ENCODE measurements at places on chromosomes 2 and 18.

GRCh38 chr2:55054106-55054875 lies 4.0 kb upstream of the RTN4 start:
- no peak for DNase-seq

- no peak for DNase-seq
Observed at GRCh38 chr2:28516950-28517349, 21.1 kb downstream of the PLB1 start.

DNA sequence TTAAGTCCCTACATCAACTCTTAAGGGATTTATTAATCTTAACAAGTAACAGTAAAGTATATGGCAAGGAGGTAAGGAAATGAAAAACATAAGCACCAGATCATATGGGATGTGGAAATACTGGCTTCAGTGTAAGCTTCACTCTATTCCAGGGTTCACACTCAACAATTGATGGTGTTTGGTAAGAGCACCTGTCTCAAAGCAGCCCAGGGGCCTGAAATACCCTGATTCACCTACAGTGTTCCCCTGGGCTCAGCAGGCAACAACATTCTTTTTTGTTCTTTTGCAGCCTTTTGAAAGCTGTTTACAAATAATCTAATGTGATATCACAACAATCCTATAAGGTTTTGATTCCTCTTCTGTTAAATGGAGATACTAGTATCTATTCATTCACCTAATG lies 1.2 kb upstream of the MLPH start:
- no peak for DNase-seq

DNA sequence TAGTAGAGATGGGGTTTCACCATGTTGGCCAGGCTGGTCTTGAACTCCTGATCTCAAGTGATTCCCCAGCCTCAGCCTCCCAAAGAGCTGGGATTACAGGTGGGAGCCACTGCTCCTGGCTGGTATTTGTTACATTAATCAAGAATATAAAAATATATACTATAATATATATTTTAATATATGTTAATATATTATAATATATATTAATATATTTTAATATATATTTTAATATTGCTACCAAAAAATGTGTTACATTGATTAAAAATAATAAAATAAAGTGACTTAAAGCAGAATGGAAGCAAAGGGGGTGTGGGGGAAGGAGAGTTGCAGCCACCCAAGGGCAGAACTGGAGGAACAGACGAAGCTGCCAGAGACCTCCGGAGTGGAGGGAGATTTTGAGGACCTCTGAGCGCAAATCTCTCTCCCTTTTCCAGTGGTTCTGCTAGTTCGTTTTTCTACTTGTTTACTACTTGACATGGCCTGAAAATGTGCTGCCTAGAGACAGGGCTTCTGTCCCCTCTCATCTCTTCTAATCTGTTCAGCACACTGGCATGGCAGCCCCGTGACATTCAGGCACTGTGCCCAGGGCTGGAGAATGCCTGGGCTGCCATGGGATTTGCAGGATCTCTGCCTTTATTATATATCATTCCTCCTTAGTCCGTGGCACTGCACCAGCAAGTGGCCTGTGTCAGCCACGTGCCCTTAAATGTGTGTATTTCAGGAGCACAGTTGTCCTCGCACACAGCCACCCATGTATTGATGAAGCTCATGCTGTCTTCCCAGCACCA lies 47.9 kb upstream of the RAB12 start:
- no peak for DNase-seq

DNA sequence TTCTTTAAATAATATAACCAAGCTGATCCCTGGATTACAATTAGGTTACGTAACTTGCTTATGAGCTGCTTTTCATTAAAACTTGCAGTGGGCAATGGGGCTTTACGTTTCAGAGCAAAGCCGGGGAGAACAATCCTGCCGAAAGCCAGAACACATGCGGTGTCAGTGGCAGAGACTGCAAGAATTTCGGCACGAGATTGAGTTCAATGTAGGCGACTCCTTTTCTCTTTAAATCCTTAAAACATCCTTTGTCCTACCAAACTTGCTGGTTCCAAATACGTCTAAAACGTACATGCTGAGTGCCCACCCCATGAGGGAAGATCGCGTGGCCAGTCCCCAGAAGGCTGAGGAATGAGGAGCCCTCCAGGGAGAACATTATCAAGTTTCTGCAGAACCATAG lies 36.8 kb upstream of the NCOA1 start:
- no peak for DNase-seq

DNA sequence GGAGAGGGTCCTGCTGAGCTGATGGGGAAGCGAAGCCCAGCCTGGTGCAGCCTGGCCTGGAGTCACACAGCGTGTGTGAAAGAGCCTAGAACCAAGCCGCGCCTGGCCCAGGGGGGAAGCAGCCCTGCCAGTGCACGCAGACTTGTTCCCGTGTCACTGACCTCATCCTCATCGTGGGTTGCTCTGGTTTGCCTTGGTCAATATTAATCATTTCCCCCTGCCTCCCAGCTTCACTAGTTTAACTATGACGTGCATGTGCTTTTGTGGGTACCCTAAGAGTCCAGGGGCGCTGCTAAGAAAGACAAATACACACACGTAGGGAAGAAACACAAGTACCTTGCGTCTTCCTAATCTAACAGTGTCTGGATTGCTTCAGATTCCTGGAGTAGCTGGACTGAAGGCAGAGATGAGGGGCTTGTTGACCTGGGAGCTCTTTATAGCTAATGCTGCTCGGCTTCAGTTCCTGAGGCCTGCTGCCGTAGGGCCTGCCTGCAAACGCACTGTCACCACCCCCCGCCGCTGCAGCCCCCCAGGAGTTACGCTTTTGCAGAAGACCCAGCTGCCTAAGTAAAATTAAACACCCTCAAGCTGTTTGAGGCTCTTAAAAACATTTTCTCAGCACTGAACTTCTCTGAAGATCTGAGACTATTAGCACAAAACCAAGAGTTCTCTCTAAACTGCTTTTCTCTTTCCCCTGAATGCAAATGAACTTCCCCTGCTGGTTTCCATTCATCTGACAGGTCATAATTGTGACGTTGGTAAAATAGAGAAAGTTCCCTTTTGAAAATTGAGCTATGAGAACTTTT lies 159.2 kb downstream of the FAM210A start:
- no peak for DNase-seq

- DNase-seq = no peak
Observed at GRCh38 chr2:65402323-65402722, 30.1 kb downstream of the SPRED2 start.

GRCh38 chr2:230893338-230893737 lies 28.6 kb downstream of the ITM2C start:
- DNase-seq = no peak

- DNase-seq = no peak
Observed at GRCh38 chr2:218400930-218401881, 1.5 kb downstream of the CTDSP1 start.

- no peak for DNase-seq
Observed at GRCh38 chr2:127517465-127517864, 8.8 kb downstream of the IWS1 start.

DNA sequence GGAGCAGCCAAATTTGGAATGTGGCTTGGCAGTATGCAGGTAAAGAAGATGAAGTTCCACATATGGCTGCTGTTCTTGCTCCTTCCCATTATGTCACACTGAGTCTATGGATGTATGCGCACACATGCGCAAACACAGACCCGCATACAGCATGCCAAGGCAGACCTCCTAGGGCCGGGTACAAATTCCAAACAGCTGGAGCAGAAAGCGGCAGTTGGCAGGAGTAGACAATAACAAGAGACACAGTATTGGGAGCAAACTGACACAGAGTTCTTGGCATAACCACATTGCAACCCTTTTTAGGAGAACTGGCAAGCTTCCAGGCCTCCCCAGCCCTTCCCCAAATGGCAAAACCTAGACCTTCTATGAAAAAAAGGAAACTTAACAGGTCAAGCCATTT lies 268.9 kb downstream of the SP3 start:
- DNase-seq = no peak

DNA sequence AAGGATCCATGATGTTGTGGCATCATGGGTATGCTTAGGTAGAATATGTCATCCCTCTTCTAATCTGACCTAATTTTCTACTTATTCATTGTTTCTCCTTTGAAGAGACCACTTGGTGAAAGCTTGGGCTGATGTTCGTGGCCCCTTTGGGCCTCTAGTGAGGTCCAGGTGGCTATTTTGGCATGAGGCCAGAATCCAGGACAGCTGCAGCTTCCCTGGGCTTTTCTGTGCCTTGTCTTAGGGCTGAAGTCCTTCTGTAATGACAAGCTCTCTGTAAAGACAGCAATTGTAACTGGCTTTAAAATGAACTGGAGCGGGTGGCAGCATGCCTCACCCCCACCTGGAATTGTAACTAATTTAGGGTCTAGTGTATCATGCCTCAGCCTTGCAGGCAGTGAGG lies 15.6 kb upstream of the MC2R start:
- no peak for DNase-seq

- no peak for DNase-seq
Observed at GRCh38 chr2:4673025-4673489, 969.7 kb downstream of the DCDC2C start.

- no peak for DNase-seq
Observed at GRCh38 chr2:28045676-28046351, 155.3 kb downstream of the BABAM2 start.

DNA sequence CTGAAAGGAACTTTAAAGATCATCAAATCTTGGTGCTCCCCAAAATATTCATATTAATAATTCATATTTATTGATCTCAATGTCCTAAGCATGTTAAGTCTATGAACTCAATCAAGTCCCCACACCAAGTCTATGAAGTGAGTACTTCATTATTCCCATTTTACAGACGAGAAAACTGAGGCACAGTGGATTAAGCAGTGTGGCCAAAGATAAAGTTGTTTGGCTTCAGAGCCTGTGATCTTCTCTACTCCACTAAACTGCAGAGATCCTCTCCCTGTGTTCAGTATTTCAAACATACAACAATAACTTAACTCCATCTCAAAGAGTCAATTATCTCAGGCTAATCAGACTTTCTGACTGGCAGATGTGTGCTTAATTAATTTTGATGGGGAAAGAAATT lies 29.8 kb downstream of the KCNK3 start:
- DNase-seq = no peak

DNA sequence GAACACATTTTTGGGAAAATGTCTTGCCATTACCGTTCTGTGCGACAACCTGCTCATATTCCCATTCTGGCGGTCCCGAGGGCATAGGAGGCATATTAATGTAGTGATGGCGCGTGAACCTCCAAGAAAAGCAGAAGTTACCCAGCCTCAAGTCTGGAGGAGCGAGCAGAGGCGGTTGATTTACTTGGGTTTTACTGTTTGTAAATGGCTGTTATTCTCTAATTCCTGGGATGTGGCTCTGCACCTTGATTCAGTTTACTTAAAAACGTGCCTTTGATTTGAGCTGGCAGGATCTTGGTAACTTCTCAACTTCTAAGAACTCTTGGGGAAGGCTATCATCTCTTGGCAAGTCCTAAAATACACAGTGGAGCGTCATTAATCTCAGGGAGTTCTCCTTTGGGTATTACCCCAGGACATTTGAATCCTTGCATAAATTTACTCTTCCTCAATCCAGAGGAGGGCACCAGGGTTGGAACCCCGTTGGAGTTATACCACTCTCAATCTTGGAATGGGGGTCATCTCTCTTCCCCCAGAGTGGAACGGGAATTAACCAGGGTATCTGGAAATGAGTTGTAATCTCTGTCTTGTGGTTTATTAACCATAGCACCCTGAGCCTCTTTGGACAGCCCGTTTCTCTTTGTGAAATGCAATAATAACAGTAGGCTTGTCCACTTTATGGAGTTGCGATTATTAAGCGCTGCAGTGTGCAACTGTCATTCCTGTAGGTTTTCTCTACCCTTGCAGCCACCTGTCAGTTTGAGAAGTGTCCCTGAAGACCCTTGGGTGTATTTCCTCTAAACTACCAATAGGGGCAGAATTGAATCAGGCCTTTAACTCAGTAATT lies 2.1 kb downstream of the HK2 start:
- DNase-seq = no peak

DNA sequence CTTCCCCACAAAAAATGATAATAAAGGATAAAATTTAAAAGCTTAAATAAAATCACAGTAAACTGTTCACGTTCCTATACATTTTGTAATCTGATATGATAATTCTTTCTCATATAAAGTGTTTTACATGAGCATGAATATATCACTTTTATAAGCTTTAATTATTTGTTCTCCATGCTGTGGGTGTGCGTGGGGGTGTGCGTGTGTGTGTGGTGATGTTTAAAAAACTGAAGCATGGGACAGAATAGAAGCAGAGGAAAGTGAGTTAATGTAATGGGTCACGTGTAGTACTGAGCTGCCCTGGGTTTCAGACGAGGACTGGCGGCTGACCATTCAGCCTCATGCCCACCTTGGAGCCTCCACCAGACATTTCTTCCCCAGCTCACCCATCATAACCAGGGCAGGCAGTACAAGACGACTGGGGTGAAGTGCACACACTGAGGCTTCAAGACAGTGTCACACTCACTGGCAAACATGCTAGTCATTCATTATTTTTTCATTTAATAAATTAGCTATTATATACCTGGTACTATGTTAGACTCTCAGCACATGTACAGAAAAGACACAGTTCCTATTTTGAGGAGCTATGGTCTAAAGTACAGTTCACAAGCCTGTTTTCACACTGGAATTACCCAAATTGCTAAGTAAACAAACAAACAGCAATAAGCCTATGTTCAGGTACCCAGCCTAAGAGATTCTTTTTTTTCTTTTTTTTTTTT lies 97.2 kb upstream of the LPIN2 start:
- DNase-seq = no peak

All from stimulated activated CD4-positive, alpha-beta T cell treated with anti-CD3 and anti-CD28 coated beads, Interleukin-12 subunit alpha, Interleukin-12 subunit beta, amount 100 ng/mL, for 4 hours (primary cell).